ENCODE measurements at places on chromosomes 7 and 10.

GRCh38 chr10:121108051-121108450, 256.9 kb downstream of the WDR11 start:
- DNase-seq, result no peak

GRCh38 chr7:46746695-46747687, 825.9 kb upstream of the IGFBP3 start:
- DNase-seq, result no peak

- no peak for DNase-seq
Measured at GRCh38 chr7:44194069-44194468, 4.8 kb upstream of the GCK start.

- DNase-seq, result no peak
Measured at GRCh38 chr10:90571481-90572258, 286.2 kb downstream of the HTR7 start.

DNA sequence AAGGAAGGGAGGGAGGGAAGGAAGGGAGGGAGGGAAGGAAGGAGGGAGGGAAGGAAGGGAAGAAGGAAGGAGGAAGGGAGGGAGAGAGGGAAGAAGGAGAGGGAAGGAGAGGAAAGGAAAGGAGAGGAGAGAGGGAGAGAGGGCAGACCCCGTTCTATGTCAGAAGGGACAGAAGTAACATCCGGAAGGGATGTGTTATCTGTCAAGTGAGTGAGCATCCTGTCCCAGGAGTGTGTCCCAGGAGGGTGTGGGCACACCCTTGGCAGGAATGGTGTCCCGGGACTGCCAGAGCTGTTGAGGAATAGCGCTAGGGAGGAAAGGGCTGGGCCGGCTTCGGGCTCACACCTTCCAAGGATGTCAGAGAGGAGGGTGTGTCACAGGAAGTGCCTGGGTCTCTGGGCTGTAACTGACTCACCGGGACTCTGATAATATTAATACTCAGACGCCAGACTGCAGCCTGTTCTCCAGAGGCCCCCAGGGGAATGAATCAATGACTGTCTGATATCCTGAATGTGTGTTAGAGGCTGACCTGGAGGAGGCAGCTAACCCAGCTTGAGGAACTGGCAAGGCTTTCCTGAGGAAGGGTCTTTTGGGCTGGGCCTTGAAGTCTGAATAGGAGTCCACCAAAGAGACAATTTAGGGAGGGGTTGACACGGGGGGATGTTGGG, 125.6 kb upstream of the TNRC18 start:
- no peak for DNase-seq

GRCh38 chr7:39153647-39154046, 175.9 kb downstream of the POU6F2 start:
- DNase-seq, result no peak

DNA sequence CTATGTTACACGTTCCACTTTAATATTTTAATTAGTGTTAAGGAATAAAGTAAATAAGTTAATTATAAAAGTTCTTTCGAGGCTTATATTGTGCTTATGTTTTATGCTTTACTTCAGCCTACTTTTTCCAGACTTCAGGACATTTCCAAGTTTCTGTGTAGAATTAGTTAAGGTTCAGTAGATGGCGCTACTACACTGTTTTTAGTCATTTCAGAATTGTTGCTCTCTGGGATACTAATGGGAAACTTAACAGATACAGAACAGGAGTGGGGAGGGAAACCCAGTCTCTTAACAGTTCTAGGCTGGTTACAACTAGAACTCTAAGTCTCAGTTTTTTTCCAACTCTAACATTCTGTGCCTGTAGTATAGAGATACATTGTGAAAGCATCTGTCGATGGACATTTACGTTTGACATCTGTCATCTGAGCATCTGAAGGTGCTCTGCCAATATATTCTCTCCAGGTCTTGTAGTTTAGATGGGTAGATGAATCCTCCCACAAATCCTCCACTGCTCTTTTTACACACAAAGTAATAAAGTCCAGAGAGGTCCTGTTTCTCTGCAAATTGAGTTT, 56.8 kb upstream of the FAM171A1 start:
- no peak for DNase-seq

DNA sequence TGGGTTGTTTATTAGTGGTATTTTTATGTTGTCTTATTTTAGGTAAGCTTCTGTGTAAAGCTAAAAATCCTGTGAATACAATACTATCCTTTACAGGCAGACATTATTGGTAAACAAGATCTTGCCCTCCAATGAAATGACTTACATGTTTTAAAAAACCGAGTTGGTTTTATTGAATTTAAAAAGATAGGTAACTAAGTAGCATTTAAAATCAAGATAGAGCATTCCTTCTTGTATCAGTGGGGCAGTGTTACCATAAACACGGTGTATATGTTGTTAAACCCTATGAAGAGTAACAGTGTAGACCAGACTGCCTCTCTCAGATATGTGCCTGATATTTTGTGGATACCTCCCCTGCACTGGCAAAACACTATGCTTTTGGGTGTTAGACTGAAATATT, 81.0 kb downstream of the SNX10 start:
- DNase-seq, result no peak

GRCh38 chr10:13054844-13055243, 45.1 kb upstream of the OPTN start:
- DNase-seq, result no peak

GRCh38 chr10:62451611-62451975, 77.4 kb downstream of the ZNF365 start:
- DNase-seq, result no peak

DNA sequence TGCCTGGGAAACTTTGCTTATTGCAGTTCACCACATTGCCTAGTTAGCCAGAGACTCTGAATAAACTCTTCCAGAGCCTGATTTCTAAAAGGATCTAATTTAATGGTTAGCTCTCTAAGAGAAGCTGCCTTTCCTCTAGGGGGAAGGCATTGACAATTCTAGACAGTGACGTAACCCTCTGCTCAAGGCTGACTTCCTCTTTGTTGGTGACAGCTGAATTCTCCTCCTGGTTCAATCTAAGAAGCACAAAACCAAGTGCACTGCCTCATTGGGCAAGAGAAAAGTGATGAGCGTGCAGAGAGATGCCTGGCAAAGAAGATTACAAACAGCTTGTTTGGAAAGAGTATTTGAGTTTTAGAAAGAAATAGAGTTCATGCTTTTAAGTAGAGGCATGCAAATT, 102.7 kb downstream of the MACC1 start:
- DNase-seq, result no peak

GRCh38 chr10:113983552-113983951, 60.1 kb upstream of the ADRB1 start:
- DNase-seq, result peak; percentile 12

Measured in activated gamma-delta T cell treated with Interleukin-2 at 50 U/mL for 16 hours (primary cell).